Gastrocnemius medialis (tissue), 4 donors: ENCODE measurements at places on chromosomes 6 and 20. TPM values are rescaled to one million over a fixed set of nuclear protein-coding genes. Genes with fewer than 3 reads are reported as not detected.

DNA sequence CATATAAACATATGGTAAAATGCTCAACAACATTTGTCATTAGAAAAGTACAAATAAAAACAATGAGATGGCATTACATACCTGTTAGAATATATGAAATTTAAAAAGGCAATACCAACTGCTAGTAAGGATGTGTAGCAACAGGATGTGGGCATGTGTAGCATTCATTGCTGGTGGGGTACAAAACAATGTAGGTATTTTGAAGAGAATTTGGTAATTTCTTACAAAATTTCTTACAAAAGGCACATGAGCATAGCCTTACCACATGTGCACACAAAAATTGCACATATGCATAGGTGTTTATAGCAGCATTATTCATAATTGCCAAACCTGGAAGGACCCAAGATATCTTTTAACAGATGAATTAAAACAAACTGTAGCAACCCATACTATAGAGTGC lies 1355.1 kb upstream of the CITED2 start:
- no peak overlapping the region for H3K27ac ChIP-seq
- no peaks in the 10 kb centered on the region for H3K4me1 ChIP-seq
- no peak overlapping the region for H3K4me3 ChIP-seq
- no peaks in the 10 kb centered on the region for H3K27me3 ChIP-seq

TSHZ2 gene
- total RNA-seq: 2.7 TPM

RAET1E gene
- not detected for total RNA-seq

GRCh38 chr6:157912326-157912725 lies 69.3 kb upstream of the SYNJ2 start:
- no peaks in the 10 kb centered on the region for H3K27me3 ChIP-seq
- no peaks in the 10 kb centered on the region for H3K4me1 ChIP-seq
- DNase-seq: no peak
- no peak overlapping the region for H3K4me3 ChIP-seq

- no peaks in the 10 kb centered on the region for H3K4me1 ChIP-seq
- H3K4me3 ChIP-seq: no peak overlapping the region
- H3K27me3 ChIP-seq: no peaks in the 10 kb centered on the region
- no peak for DNase-seq
These were observed 106.4 kb upstream of the SSTR4 start for GRCh38 chr20:22928679-22929078.

GRCh38 chr6:90131614-90132423 lies 164.8 kb downstream of the BACH2 start:
- H3K27me3 ChIP-seq: no peaks in the 10 kb centered on the region
- H3K27ac ChIP-seq: peak overlapping the region; percentile 62
- H3K4me3 ChIP-seq: no peak overlapping the region
- DNase-seq: peak; percentile 67
- no peaks in the 10 kb centered on the region for H3K36me3 ChIP-seq
- peaks cover 36% of the 10 kb centered on the region for H3K4me1 ChIP-seq

NTSR1 gene
- total RNA-seq: not detected

GRCh38 chr6:25250878-25251277 lies 28.3 kb upstream of the CARMIL1 start:
- H3K36me3 ChIP-seq: no peaks in the 10 kb centered on the region
- H3K4me3 ChIP-seq: no peak overlapping the region
- no peaks in the 10 kb centered on the region for H3K27me3 ChIP-seq

ME1 gene
- 30.1 TPM for total RNA-seq

GRCh38 chr6:163897030-163897429 lies 482.5 kb downstream of the QKI start:
- H3K4me3 ChIP-seq: no peak overlapping the region
- DNase-seq: peak; percentile 46
- H3K27me3 ChIP-seq: no peaks in the 10 kb centered on the region
- H3K4me1 ChIP-seq: no peaks in the 10 kb centered on the region

DNA sequence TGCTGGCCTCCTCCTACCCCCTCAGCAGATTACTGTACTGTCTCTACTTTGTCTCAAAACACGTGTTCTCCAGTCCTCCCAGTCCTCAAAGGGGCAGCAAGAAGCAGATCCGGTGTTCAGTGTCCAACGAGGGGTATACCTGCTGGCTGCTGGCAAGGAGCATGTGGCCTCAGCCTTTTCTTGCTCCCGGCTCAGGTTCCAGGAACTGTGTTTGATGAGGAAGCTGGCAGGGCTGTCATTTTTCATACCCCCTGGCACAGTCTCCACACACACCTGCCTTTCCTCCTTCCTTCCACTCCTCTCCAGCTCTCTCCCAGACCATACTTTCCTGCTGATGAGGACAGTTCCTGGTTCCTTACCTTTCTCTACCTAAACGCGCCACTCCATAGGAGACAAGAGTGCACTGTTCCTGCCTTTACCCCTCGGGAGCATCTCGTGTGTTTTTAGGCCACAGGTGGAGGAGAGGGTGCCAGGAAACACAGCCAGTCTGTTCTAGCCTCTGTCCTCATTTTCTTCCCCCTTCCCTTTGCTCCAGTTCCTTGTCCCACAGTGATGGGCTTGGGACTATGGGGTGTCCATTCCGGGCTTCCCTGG lies 77.2 kb downstream of the SSR1 start:
- no peak overlapping the region for H3K4me3 ChIP-seq
- H3K27me3 ChIP-seq: no peaks in the 10 kb centered on the region
- peak overlapping the region; percentile 76 for H3K27ac ChIP-seq
- H3K36me3 ChIP-seq: no peaks in the 10 kb centered on the region
- peak; percentile 52 for DNase-seq

PTPRK gene
- 7.3 TPM for total RNA-seq

GRCh38 chr6:25875563-25875905 lies 1.5 kb upstream of the SLC17A3 start:
- no peaks in the 10 kb centered on the region for H3K27me3 ChIP-seq
- no peaks in the 10 kb centered on the region for H3K4me1 ChIP-seq
- no peak overlapping the region for H3K4me3 ChIP-seq
- DNase-seq: no peak

GRCh38 chr6:53377793-53378192 lies 29.0 kb upstream of the ELOVL5 start:
- H3K4me1 ChIP-seq: no peaks in the 10 kb centered on the region
- no peak for DNase-seq

GRCh38 chr6:20723236-20723635 lies 189.0 kb downstream of the CDKAL1 start:
- H3K36me3 ChIP-seq: no peaks in the 10 kb centered on the region
- no peaks in the 10 kb centered on the region for H3K27me3 ChIP-seq
- no peak overlapping the region for H3K27ac ChIP-seq
- H3K4me1 ChIP-seq: no peaks in the 10 kb centered on the region
- no peak for DNase-seq

PMEPA1 gene
- 1.5 TPM for total RNA-seq

GRCh38 chr20:7926767-7927166 lies 13.5 kb downstream of the HAO1 start:
- H3K36me3 ChIP-seq: no peaks in the 10 kb centered on the region
- no peaks in the 10 kb centered on the region for H3K4me1 ChIP-seq
- H3K27me3 ChIP-seq: no peaks in the 10 kb centered on the region
- DNase-seq: no peak
- H3K27ac ChIP-seq: no peak overlapping the region

DNA sequence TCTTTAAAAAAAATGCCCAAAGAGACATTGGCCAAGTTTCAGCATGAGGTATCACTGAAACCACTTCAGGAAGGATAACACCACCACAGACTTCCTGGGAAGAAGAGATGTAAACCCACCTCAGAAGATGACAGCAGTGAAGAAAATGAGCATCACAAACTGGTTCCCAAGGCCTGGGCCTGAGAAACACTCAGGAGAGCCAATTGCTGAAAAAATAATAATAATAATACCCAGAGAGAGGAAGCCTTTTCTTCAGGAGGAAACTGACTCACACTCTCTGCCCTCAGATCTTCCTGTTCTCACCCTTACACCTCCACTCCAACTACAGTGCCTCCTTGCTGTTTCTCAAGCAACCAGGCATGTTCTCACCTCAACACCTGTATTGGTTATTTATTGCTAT lies 68.1 kb upstream of the MAFB start:
- no peak overlapping the region for H3K4me3 ChIP-seq
- H3K4me1 ChIP-seq: no peaks in the 10 kb centered on the region
- no peaks in the 10 kb centered on the region for H3K36me3 ChIP-seq
- no peaks in the 10 kb centered on the region for H3K27me3 ChIP-seq
- no peak for DNase-seq

STX16 gene
- total RNA-seq: 34.3 TPM

GRCh38 chr6:163406366-163406765 lies 8.2 kb upstream of the QKI start:
- peak overlapping the region; percentile 45 for H3K4me3 ChIP-seq
- no peaks in the 10 kb centered on the region for H3K36me3 ChIP-seq
- no peak for DNase-seq
- no peaks in the 10 kb centered on the region for H3K27me3 ChIP-seq

DNA sequence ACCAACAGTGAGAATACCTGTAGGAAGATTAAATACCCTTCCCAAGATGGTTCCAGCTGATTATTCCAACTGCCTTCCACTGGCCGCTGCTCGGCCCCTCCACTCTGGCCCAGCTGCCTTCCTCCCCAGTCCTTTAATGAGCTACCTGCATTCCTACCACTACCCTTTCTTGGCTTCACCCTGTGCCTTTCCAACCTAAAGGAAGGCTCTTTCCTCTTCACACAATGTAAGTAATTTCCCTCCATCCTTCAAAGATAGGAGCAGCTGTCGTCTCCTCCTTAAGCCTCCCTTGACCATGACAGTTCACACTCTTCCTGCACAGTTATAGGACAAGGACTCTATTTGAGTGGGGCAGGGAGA lies 16.2 kb upstream of the SNX9 start:
- DNase-seq: no peak
- no peaks in the 10 kb centered on the region for H3K36me3 ChIP-seq
- no peak overlapping the region for H3K4me3 ChIP-seq
- H3K4me1 ChIP-seq: no peaks in the 10 kb centered on the region
- H3K27ac ChIP-seq: no peak overlapping the region

C6orf132 gene
- total RNA-seq: 0.16 TPM

GRCh38 chr6:169977434-169978265 lies 226.2 kb downstream of the ERMARD start:
- no peak overlapping the region for H3K27ac ChIP-seq
- no peak overlapping the region for H3K4me3 ChIP-seq
- no peaks in the 10 kb centered on the region for H3K36me3 ChIP-seq
- DNase-seq: peak; percentile 2

GRCh38 chr6:25084508-25084833 lies 148.7 kb upstream of the RIPOR2 start:
- H3K4me3 ChIP-seq: no peak overlapping the region
- no peaks in the 10 kb centered on the region for H3K36me3 ChIP-seq
- H3K4me1 ChIP-seq: no peaks in the 10 kb centered on the region

ARMC12 gene
- not detected for total RNA-seq

DNA sequence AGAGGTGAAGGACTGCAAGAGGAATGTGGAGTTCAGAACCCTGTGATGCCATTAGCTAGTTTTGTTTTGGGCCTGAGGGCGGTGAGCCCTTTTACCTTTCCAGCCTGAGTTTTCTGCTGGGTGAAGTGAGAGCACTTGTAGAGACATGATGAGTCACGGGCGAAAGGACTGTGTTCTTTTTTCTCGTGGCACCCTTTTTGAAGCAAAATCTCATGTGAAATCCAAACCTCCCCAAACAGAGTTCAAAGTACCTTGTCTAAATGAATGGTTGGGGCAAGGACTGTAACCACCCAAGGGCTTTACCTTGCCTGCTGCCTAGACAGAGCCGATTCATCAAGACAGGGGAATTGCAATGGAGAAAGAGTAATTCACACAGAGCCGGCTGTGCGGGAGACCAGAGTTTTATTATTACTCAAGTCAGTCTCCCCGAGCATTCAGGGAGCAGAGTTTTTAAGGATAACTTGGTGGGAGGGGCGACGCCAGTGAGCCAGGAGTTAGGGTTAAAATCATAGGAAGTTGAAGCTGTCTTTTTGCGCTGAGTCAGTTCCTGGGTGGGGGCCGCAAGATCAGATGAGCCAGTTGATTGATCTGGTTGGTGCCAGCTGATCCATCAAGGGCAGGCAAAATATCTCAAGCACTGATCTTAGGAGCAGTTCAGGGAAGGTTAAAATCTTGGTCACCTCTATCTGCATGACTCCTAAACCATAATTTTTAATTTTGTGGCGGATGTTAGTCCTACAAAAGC lies 25.8 kb downstream of the SAMD5 start:
- H3K27me3 ChIP-seq: no peaks in the 10 kb centered on the region
- H3K36me3 ChIP-seq: no peaks in the 10 kb centered on the region
- no peak overlapping the region for H3K4me3 ChIP-seq
- no peak overlapping the region for H3K27ac ChIP-seq
- DNase-seq: no peak

DNA sequence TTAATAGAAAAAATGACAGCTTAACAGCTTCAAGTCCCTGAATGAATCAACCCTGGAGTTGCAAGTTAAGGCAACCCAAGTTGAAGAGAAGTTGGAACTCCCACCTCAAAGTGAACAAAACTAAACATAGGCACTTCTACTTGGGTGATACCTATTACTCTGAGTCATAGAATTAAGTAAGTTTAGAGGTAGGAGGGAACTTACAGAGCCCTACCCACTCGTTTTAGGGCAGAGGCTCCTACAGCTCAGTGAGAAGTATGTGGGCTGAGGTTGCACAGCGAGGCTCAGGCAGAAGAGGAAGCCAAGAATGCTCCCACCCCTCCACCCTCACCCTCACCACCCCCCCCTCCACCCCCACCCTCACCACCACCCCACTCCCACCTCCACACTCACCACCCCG lies 42.2 kb downstream of the NFATC2 start:
- no peak for DNase-seq
- no peaks in the 10 kb centered on the region for H3K27me3 ChIP-seq
- no peak overlapping the region for H3K27ac ChIP-seq
- H3K36me3 ChIP-seq: no peaks in the 10 kb centered on the region
- peaks cover 4% of the 10 kb centered on the region for H3K4me1 ChIP-seq
- no peak overlapping the region for H3K4me3 ChIP-seq

DNA sequence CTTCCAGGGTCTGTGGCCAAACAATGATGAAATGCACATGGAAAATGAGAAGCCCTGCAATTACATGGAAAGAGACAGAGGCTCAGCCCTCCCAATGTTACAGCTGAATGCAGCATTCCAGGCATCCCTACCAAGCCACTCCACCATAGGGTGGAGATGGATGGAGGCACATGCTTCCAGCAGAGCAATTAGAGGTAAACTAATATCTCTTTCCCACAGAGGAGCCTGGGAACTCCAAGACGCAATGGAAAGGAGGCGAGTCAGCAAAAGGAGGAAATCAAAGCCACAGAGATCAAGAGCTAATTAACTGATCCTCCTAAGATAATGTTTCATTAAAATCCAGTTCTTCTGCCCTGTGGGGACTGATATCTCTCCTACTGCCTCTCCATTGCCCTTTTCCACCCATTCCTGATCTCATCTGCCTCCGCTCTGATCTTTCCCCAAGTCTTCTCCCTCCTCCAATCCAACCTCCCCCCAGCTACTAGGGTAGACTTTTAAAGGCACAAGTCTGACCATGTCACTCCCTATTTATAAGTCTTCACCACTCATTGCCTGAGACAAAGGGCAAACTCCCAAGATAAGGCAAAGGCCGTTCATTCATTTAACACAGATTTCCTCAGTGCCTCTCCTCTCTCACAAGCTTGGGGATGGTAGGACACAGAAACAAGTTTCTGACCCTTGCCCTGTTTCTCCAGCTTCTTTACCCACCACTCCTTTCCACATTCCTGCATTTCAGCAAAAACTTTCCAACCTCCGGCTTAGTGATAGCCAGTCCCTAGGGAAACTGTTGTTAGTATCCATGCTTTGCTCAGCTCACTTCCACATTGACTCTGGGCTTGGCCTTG lies 14.3 kb upstream of the KCNB1 start:
- DNase-seq: no peak
- no peak overlapping the region for H3K4me3 ChIP-seq
- H3K4me1 ChIP-seq: peaks cover 15% of the 10 kb centered on the region
- H3K27me3 ChIP-seq: no peaks in the 10 kb centered on the region
- no peak overlapping the region for H3K27ac ChIP-seq
